ENCODE measurements at places on chromosomes 4 and X. TPM values are rescaled to one million over a fixed set of nuclear protein-coding genes. Genes with fewer than 3 reads are reported as not detected.

Gene SH3BP2
- total RNA-seq = 105 TPM

Gene SATL1
- not detected for total RNA-seq

Gene BMX
- total RNA-seq = not detected

Gene TLR8
- total RNA-seq = not detected

Gene AMELX
- total RNA-seq = not detected

Gene ASB12
- not detected for total RNA-seq

Gene DGKK
- not detected for total RNA-seq

Gene TEX11
- total RNA-seq = not detected

Gene APELA
- not detected for total RNA-seq

Gene DDIT4L
- 0.78 TPM for total RNA-seq

Gene ZNF711
- 8.9 TPM for total RNA-seq

Gene CLOCK
- total RNA-seq = 20.4 TPM

Gene TASL
- total RNA-seq = not detected

Gene C4orf50
- not detected for total RNA-seq

DNA sequence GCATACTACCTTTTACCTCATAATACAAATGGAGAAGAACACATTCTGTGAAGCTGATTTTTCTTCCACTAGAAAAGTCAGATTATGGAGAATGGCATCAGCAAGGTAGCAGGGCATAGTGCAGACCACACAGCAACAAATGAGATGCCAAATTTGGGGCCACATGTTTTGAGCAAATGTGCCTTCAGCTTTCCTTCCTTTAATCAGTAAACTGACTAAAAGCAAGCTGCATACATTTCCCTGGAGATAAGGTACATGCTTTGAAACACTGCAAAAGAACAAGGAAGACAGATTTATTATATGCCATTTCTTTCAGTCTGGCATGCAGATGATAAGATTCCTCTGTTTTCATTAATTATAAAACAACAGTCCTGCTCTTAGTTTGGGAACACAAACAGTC is 67.1 kb upstream of the GUCY1A1 start:
- no peak for DNase-seq

DNA sequence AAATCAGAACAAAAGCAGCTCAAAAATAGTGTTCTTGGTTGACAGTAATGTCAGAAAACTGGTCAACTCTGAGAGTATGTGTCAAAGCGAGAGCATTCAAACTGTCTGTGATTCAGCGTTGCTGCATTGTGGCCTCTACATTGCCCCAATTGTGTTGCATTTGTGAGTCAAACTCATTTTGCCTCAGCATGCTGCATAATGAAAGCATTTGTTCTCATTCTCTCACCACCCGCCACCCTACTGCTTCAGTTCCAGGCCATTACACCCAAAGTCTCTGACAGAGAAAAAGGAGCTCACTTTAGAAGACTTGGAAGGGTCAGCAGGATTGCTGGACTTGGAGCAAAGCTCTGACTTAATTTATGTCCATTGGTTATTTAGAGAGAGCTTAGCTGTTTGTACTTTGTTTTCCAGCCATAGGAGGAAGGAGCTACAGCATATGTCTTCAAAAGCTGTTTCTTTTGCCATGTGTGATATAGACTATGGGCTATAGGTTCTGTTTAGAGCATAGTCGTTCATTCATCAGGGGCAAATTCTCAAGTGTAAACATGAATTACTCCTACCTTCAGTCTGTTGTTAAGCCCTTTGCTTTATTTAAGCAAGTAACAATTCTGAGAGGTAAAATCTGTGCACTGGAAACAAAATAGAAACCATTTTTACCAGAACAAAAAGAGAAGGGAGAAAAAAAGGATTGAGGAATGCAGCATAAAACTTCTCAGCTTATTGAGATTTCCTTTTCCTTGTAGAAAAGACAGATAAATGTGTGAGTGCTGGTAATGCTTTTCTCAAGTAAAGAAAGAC is 153.4 kb upstream of the ANK2 start:
- DNase-seq = no peak

GRCh38 chr4:151324752-151325110 is 674 bp downstream of the SH3D19 start:
- no peak for DNase-seq

- no peak for DNase-seq
Observed at GRCh38 chr4:54668014-54668611, 10.4 kb downstream of the KIT start.

GRCh38 chr4:177483271-177483670 is 41.0 kb upstream of the AGA start:
- no peak for DNase-seq

DNA sequence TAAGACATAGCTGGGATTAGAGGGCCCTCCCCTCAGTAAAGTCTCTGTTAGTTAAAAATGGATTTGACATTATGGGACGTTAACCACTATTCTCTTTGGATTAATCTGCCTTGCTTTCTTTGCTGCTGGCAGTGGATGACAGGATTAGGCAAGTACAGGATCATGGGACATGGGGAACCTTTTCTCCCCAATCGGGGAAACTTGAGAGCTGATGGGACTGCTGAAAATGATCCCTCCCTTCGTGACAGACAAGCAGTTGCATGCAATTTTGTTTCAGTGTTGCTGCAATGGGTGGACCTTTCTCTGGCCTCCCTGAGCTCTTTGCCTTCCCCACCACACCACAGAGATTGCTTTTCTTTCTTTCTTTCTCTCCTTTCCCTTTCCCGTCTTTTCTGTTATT is 120.2 kb upstream of the BANK1 start:
- no peak for DNase-seq

DNA sequence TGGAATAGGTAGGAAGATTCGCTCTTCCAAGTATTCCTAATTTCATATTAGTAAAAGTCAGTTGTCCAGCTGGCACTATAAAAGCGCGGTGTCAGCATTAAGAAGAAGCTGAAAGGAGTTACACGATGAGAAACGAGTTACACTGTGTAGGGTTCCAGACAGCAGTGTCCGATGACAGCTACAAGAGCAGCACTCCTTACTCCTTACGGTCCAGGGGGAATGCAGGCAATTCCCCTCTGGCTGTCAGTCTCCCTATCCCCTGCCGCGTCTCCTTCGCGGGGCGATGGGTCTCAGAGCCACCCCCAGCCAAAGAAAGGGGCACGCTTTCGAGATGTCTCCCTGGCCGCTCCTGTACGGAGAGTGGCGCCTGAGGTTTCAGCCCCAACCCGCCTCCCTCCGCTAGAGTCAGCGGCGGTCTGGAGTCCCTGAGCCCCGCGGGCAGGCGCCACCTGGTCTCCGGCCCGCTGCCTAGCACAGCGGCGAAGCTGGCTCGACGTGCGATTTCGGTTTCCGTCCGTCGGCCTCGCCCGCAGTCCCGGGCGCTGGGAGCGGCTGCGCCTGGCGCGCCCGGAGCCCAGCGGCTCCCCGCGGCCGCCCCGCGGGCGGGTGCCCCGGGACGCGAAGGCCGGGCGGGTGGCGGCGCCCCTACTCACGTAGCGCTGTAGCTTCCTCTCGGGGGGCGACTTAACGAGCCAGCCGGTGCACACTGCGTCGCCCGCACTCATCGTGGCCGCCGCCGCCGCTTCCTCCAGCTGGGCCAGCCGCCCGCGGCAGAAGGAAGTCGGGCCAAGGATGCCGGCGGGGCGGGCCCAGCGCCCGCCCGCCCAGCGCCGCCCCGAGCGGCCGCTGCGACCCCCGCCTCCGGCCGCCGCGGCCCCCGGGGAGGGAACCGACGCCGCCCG is at the start of gene GAB3:
GAB3 (minus strand) TSS at position 777 of the 902 bp plus-strand sequence; CDS start at position 725, 52 bp downstream.
- DNase-seq = no peak

- DNase-seq = no peak
Observed at GRCh38 chrX:30620125-30620524, 33.1 kb upstream of the GK start.

DNA sequence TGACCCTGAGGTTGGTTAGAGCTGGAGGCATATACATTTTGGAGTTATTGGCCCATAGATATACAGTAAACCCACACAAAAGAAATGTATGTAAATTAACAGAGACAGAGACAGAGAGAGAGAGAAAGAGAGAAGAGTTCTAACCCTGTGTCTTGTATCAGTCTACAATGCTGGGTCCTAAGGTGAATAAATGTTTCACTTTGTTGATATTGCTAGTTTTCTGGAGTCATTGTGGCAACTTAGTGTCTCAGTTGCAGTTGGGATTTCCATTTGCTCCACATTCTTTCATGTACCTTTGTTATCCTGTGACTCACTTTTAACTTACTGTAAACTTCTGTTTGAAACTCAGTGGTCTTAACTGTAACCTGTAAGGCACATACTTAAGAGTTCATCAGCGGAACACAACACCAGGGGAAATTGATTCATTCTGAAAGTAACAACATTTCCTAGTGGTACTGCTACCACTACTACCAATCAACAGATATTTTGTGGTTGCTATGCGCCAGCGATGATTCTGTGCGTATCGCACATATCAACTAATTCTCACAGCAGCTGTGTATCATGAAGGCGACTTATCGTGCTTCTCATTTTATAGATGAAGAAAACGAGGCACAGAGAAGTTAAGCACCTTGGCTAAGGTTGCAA is 38.5 kb upstream of the ETDA start:
- DNase-seq = no peak

DNA sequence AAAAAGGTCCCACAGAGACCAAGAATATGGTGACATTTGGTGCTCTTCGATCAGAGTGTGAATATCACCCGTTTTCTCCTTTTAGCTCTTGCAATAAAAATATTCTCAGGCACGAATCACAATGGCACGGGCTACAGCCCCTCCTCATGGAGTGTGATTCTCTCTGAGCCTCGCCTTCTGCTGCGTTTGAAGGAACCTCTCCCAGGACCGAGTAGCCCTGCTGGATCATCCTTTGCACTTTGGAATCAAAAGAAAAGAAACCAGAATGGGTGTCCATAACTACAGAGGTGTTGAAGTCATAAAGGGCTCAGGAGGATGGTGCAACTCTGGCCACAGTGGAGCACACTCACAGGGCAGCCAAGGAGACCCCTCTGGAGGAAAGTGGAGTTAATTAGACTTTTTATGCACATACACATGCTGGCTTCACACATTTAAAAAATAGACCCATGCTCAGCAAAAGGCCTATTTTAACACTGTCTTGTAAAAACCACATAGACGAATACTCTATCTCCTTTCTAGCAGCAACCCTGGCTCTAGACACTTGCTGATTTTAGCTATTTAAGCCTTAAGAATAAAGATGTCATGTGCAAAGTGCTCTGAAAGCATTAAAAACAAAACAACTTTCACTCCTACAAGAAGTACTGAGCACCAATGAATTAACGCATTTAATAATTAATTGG is 19.1 kb downstream of the MAML3 start:
- DNase-seq = no peak

DNA sequence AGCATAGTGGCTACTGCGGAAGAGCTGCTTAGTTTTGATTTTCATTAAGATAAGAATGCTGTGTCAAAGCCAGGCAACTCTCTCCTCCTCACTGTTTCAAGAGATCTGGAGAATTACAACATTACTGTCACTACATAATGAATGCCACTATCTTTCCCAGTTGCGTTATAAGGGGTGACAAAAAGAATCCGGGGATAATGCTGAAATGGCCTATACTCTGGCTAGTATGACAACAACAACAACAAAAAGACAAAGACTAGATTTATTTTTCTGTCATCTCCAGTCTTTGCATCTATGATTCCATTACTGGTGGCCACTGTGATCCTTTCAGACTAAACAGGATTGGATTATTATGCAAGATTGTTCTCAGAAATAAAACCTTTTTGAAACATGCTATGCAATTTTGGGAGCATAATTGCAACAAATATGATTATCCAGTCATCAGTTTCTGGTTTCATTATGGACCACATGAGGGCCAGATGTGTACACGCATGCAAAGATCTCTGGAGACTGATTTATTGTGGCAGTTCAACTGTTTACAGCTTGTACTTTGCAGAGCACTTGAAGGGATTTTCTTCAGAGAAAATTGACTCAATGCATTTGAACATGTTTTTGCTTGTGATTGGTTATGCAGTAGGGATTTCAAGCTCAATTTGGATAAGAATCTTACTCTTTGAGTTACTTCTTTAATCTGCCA is 31.1 kb upstream of the SPANXB1 start:
- no peak for DNase-seq

GRCh38 chrX:102651242-102652011 is at the start of gene GPRASP1:
TSS of gene GPRASP1 (plus strand) at chrX:102651483. CDS start at chrX:102653914, 2,431 bp downstream.
- no peak for DNase-seq

DNA sequence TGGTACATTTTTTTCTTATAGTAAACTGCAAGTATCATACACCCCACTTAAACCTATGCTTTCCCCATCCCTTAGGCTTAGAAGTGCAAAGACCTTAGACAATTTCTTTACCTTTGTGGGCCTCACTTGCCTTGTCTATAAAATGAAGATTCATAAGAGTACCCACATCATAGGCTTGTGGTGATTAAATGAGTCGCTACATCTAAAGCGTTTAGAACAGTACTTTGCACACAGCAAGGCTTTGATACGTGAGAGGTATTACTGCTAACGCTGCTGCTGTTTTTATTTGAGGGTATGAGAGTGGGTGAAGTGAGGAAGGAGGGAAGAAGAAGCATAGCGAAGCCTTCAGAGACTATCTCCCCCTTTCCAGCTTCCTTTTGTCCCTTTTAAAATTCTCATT is 87.8 kb upstream of the RPS6KA3 start:
- DNase-seq = no peak

- no peak for DNase-seq
Observed at GRCh38 chrX:25665431-25665830, 472.7 kb upstream of the MAGEB18 start.

- no peak for DNase-seq
Observed at GRCh38 chrX:139816204-139816603, 108.2 kb upstream of the MCF2 start.

- no peak for DNase-seq
Observed at GRCh38 chrX:16138108-16138427, 14.7 kb downstream of the GRPR start.

GRCh38 chrX:72308566-72309296 is 3.0 kb upstream of the CITED1 start:
- peak; percentile 83 for DNase-seq

- DNase-seq = no peak
Observed at GRCh38 chr4:128335541-128335940, 47.9 kb upstream of the PGRMC2 start.
